ENCODE measurements at places on chromosomes 11 and 22. TPM values are rescaled to one million over a fixed set of nuclear protein-coding genes. Genes with fewer than 3 reads are reported as not detected.

PAMR1 gene
- not detected for total RNA-seq

KCNE3 gene
- not detected for total RNA-seq

AMPD3 gene
- 24.9 TPM for total RNA-seq

APOA4 gene
- not detected for total RNA-seq

FGF19 gene
- not detected for total RNA-seq

PARVA gene
- 0.44 TPM for total RNA-seq

KRTAP5-2 gene
- not detected for total RNA-seq

SYT12 gene
- not detected for total RNA-seq
